ENCODE measurements at places on chromosomes 11 and 22. TPM values are rescaled to one million over a fixed set of nuclear protein-coding genes. Genes with fewer than 3 reads are reported as not detected.

Gene EMSY
- 59.3 TPM for total RNA-seq

- no peak overlapping the region for H3K27ac ChIP-seq
- no peaks in the 10 kb centered on the region for H3K4me1 ChIP-seq
- H3K36me3 ChIP-seq = no peaks in the 10 kb centered on the region
- H3K27me3 ChIP-seq = no peaks in the 10 kb centered on the region
- DNase-seq = no peak
- H3K4me3 ChIP-seq = no peak overlapping the region
Measured at GRCh38 chr22:44898236-44898635, 111.6 kb downstream of the PHF21B start.

GRCh38 chr22:39134366-39135091 lies 18.0 kb downstream of the CBX7 start:
- no peak for DNase-seq
- H3K4me1 ChIP-seq = no peaks in the 10 kb centered on the region
- no peak overlapping the region for H3K4me3 ChIP-seq
- no peak overlapping the region for H3K27ac ChIP-seq

Gene BET1L
- 29.7 TPM for total RNA-seq

DNA sequence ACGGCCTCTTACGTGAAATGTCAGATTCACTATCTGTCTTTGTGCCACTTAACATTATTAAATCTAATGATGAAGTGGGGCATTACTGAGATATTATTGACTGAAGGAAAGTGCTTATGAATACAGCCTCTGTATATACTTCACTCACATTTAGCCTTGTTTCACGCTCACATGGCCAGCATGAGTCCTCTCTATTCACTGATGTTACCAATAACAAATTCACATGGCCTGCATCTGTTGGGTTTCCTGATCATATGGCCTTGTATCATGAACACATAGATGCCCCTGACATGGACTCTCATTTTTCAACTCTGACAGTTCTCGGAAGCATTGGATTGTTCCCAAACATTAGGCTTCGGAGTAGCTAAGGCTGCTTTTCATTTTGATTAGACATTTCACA lies 68.3 kb upstream of the MYO18B start:
- no peak for DNase-seq
- H3K36me3 ChIP-seq = no peaks in the 10 kb centered on the region
- H3K27me3 ChIP-seq = no peaks in the 10 kb centered on the region
- H3K4me1 ChIP-seq = peaks cover 40% of the 10 kb centered on the region
- H3K4me3 ChIP-seq = no peak overlapping the region

Gene QSER1
- 17.4 TPM for total RNA-seq

Gene HSCB
- 10.3 TPM for total RNA-seq

DNA sequence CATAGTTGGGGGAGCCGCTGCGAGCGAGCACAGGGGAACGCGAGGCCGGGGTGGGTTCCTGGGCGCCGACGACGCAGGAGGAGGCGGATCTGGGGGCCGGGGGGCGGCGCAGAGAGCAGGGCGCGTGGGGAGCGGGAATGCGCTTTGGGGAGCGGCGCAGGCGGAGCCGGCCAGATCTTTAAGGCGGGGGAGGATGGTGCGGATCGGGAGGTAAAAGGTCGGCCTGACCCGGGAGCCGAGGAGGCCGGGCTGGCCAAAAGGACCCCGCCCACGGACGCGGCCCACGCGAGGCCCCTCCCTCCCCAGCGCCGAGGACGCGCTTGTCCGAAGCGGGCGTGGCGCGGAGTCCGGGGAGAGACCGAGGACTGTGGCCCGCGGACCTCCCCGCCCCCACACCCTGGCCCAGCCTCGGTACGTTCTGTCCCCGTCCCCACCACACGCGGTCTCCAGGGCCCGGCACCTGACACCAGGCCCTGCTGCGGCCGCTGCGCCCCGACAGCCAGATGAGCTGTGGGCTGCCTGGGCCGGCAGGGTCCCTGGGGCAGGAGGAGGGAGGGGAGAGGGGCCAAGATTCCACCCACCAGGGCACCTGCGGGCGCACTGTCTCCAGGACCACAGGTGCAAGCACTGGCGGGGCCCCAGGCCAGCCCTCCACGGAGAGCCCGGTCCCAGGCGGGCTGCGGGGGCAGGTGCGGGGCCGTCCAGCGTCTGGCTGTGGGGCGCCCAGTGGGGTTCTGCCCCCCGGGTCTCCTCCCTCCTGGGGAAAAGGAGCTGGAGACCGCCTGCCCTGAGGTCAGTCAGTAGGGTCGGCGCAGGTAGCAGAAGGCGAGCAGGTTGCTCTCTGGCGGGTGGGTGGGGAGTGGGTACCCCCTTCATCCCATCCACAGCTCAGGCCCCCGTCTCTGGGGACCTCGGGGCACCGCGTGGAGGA lies 10.9 kb downstream of the PIM3 start:
- H3K4me1 ChIP-seq = peaks cover 5% of the 10 kb centered on the region
- no peak for DNase-seq
- H3K36me3 ChIP-seq = no peaks in the 10 kb centered on the region
- peak overlapping the region; percentile 10 for H3K4me3 ChIP-seq

All from lung (tissue), 17 donors.